ENCODE measurements at places on chromosomes 16 and 17.

DNA sequence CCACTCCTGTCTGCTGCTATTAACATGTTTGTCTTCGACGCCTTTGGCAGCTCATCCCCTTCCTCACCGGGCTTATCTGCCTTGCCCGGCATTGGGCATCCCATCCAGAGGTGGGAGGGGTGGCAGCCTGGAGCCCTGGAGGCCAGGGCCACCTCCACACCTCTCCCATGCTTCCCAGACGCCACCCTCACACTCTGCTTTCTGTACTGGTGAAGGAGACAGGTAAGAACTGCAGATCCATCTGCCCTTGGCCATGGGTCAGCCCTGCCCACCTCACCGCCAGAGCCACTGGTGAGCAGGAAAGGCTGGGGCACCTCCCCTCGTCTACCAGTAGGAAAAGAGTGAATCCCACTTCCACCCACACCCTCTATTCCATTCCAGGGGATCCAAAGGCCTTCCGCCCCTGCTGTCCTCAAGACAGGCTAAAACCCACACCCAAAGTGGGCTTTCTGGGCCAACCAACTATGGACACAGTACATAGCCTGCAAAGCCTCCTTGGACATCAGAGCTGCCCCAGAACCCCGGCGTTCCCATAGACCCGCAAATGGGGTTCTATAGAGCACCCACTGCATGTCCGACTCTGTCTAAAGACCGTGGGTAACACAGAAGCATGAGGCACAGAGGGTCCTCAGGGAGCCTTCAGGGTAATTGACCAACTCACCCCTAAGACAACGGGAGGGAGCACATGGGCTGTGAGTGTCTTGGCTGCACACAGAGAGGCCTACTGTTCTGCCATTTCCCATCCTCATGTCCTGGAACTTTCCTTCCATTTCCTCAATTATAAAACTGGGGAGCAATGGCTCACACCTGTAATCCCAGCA, 23.4 kb upstream of the RBFOX3 start:
- no peak for DNase-seq

- DNase-seq = no peak
Observed at GRCh38 chr16:3482659-3483241, 12.5 kb downstream of the C16orf90 start.

DNA sequence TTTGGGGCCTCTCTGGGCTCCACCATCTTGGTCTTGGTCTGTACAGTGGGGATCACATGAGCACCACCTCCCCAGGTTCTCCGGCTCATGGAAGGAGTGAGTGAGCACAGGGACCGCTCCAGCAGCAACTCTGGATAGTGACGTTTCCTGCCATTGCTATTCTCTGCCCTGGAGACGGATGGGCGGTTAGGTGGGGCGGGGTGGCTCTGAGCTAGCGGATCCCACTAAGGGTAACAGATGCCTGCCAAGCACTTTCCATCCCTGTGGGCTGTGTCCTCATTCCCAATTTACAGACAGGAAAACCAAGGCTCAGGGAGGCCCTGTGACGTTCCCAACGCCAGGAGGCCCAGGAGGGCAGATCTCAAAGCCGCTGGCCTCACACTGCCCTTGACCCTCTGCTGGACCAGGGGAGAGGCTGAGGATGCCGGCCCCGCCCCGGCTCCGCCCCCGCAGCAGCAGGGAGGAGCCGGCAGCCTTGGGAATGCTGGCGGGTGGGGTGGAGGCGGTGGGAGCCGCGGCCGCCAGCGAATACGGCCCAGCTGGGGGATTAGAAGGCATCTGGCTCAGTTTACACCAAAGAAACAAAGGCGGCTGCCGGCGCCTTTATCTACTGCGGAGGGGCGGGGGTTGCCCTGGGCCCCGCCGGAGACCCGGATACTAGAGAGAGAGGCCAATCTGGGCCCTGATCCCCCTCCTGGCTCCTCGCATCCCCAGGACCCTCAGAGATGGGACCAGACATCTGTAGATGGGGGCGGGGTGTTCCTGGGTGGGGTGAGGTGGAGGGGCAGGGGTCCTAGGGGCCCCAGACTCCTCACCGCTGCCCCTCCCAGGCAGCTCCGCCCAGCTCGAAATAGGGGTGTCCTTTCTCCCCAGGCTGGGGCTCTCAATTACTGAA, 122.3 kb upstream of the CIBAR2 start:
- DNase-seq = peak; percentile 93

- DNase-seq = no peak
Observed at GRCh38 chr16:56399486-56399885, 25.9 kb downstream of the AMFR start.

DNA sequence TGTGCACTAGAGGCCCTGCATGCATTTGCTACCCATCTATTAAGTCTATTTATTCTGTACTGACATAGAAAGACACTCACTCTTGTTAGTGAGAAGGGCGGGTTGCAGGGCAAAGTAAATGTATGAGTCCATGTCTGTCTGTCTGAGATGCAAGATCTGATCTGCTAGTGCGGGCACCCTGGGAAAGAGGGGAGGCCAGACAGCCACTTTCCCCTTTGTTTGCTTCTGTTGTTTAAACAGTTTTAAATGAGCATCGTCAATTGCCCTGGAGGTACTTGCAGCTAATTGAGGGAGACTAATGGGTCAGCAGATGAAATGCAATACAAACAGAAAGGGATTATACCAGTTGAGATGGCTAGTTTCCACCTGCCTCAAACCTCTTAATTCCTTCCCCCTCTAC, 24.9 kb downstream of the SCNN1G start:
- DNase-seq = no peak

- peak; percentile 77 for DNase-seq
Observed at GRCh38 chr16:81265658-81266451, 27.4 kb downstream of the BCO1 start.

DNA sequence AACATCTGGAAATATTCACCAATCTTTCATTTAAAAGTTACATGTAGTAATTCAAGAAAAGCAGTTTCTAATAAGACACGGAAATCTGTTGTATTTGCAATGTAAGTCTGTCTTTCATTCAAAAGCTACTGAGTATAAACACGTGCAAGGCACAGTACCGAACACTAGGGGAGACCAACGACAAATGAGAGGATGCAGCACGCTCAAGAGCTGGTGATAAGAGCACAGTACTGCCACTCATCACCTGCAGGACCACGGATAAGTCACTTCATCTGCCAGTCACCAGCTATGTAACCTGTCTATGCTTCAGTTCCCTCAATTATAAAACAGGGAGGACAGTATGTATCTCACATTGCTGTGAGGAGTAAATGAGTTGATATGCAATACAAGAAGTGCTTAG, 67.1 kb downstream of the CLEC18A start:
- DNase-seq = no peak

DNA sequence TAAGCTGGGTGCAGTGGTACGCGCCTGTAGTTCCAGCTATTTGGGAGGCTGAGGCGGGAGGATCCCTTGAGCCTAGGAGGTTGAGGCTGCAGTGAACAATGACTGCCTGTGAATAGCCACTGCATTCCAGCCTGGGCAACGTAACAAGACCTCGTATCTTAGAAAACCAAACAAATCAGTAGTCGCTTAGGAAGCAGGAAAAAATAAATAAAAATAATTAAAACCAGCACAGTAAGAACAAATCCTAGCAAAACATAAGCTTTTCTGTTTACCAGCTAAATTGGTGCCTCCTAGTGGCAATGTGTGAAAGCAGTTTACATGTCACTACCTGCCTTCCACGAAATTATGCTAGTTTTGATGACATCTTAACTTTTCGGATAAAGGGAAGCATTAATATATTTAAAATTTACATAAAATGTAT, 1.3 kb downstream of the ARMC5 start:
- peak; percentile 87 for DNase-seq

DNA sequence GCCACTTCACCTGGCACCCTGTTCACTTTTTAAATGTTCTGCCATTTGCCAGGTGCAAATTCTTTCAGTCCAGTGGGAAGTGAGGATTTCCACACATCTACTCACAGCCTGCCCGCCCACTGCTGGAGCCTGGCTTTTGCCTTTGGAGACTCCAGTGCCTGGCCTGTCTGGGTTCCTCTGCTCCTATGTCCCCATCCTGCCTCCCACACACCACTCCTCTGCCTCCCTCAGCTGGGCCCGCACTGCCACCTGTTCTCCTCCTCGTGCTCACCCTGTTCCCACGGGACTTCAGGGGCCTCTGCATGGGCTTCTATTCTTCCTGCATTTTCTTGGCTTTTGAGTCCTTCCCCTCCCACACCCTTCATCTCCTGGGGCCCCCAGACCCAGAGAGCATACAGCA, 7.9 kb upstream of the NDRG4 start:
- DNase-seq = no peak

DNA sequence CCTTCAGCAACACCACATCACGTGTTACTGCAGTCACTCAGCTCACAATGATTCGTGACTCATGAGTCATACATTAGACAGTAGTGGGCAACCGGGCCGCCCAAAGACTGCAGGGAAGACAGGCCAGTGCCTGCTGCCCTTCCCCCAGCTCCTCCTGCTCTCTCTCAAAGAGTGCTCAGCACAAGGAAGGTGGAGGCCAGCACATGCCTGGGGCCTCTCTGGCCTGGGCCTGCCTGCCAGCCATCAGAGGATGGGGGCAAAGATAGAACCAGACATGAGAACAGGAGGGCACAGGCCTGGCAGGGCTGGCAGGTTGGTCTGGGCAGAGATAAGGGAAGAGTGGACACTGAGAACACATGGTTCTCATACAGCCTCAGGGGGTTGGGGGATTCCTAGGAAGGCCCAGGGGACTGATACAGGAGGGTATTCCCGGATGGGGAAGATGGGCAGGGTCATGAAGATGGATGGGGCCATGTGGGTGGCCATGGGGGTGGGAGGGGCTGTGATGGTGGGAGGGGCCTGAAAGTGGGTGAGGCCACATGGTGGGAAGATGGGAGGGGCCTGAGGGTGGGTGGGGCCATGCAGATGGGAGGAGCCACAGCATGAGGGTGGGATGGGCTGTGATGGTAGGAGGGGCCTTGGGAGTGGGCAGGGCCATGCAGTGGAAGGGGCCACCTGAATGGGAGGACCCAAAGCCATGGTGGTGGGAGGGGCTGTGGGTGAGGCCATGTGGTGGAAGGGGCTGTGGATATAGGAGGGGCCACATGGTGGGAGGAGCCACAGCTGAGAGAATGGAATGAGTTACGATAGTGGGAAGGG, 29.0 kb downstream of the KATNB1 start:
- peak; percentile 68 for DNase-seq

DNA sequence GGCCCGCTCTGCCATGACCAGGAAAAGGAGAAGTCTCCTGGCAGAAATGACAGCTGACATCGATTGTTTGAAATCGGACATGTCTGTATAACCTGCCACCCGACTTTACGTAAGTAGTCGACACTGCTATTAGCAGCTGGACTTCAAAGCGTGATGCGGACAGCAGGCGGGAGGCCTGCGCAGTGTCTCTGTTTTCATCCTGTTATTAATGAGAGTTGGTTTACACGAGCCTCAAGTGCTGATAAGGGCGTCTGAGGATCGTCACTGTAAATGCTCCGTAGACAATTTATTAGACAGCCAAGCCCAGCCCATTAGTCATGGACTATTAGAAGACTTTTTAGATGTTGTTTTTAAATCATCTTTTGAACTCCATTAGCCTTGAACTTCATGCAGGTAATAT, 328.3 kb downstream of the FOXL1 start:
- DNase-seq = no peak

- peak; percentile 68 for DNase-seq
Observed at GRCh38 chr16:3999479-4000325, 116.5 kb downstream of the ADCY9 start.

DNA sequence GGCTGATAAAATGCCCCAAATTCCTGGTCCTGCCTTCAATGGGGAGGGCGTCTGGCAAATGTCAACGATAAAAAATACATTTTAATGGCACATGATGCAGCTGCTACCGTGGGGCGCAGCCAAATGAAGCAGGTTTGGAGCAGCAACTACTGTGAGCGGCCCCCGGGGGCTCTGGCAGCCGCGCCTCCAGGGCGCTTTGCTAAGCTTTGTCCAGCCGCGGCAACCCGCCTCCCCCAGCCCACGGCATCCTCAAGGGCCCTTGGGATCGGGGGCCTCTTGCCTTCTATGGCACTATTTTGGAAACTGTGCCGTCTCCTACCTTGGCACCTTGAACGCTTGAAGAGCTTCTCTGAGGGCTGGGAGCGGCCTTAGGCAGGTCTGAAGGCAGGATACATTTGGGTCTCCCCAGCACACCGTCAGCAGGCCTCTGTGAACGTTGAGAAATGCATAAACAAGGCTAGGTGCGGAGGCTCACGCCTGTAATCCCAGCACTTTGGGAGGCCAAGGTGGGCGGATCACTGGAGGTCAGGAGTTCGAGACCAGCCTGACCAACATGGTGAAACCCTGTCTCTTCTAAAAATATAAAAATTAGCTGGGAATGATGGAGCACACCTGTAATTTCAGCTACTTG, 25.1 kb downstream of the TBX4 start:
- DNase-seq = no peak

DNA sequence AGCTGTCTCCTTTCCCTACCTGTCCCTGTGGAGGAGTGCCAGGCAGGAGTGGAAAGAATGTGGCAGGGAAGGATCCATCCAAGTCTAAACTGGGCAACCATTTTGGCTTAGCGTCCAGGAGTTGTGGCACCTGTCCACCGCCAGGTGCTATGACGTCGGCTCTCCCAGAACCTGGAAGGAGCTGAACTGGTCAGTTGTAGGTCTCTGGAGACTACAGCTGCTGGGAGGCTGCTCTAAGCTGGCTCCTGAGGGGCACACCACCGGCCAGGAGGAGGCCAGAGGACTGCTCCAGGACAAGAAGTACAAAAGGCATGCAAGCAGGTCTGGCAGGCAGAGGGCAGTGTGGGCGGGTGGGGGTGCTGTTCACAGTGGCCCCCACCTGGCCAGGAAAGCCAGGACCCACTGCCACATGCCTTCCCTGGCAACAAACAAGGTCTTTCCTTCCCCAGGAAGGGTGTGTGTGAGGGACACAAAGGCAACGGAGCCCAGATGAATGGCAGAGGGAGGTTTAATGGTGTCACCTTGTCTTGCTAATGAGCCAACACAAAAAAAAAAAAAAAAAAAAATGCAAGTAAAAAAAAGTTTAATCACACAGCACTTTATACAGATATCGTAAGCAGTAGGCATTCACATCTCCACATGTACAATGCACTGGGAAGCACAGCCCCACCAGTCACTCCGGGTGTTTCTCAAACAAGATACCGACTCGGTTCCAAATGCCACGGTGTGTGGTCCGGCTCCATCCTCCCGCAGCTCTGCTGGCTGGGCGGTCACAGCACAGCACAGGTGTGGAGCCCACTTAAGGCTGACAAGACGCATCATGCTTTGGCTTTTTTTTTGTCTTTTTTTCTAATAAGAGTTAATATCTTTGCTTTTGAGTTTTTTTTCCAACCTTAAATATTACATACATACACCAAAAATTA, 4.8 kb downstream of the SPHK1 start:
- DNase-seq = no peak
